ENCODE measurements at places on chromosomes 2 and 18.

GRCh38 chr18:6537475-6537874, 122.8 kb upstream of the L3MBTL4 start:
- no peak for DNase-seq

GRCh38 chr2:3588084-3588483, 6.8 kb upstream of the COLEC11 start:
- no peak for DNase-seq

DNA sequence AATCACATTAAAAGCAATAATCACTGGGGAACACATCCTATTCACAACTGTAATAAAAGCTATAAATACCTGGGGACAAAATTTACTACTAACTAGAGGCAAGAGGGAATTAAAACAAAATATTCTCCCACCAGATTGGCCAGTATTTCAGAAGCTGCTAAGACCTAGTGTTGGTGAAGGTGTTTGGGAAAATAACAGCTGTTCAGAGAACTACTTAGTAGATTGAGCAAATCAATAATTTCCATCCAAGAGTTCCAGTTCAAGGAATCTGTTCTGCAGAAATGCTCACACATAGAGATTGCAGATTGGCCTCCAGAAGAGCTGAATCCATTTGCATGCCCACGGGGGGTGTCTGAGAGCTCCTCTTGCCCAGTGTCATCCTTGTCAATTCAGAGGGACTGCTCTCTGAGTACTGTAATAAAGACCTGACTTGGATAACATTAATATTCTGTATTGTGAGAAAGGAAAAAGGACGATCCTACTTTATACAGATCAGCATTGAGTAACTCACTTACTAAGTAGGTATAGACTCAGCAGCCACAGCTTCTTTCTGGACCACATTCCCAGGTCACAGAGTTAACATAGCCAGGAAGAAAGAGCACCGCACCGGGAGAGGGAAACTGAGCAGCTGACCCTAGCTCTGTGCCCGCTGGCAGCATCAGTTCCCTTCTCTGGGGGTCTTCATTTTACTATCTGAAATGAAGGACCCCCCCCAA, 5.6 kb downstream of the TUBB6 start:
- no peak for DNase-seq

DNA sequence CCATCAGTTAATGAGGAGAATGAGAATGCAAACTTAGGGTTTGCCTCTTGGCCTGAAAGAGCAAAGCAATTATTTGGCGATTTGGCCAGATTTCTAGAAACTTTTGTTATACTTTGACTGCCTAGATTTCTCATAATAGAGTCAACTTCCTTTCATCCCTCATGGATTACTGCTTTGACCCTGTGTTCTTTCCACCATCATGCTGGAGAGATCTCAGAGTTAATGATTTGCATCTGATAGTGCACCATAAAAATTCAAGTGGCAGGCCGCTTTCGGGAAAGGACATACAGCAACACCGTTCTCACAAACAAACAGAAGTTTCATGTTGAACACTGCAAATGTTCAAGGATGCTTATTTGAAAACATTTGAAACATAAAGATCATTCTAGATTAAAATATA, 143.7 kb upstream of the ZFP36L2 start:
- no peak for DNase-seq

DNA sequence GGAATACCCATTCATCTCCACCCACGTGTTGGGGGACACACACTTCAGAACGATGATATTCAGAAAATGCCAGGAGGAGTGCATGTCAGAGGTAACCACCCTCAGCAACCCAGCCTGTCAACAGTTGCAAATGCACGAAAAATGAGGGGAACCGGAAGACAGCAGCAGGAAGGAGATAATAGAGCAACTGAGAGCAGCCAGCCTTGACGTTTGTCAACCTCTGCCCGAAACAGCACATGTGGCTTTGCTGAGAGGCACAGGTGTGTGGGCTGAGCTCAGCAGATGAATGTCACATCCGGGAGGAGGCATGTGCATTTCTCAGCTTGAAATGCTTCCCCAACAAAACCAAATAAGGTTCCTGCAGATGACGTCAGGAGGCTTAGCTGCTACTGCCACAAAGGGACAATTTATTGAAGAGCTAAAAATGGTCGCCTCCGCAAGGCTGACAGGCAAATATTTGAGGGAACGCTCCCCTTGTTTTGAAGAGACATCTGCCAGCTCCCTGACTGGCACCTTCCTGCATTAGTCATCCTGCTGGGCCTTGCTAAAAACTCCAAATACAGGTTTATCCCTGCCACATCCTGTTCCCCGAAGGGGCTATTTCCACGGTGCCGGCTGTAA, 419.0 kb downstream of the NBAS start:
- DNase-seq = no peak

GRCh38 chr18:50312296-50313030, 25.0 kb upstream of the CXXC1 start:
- DNase-seq = no peak

DNA sequence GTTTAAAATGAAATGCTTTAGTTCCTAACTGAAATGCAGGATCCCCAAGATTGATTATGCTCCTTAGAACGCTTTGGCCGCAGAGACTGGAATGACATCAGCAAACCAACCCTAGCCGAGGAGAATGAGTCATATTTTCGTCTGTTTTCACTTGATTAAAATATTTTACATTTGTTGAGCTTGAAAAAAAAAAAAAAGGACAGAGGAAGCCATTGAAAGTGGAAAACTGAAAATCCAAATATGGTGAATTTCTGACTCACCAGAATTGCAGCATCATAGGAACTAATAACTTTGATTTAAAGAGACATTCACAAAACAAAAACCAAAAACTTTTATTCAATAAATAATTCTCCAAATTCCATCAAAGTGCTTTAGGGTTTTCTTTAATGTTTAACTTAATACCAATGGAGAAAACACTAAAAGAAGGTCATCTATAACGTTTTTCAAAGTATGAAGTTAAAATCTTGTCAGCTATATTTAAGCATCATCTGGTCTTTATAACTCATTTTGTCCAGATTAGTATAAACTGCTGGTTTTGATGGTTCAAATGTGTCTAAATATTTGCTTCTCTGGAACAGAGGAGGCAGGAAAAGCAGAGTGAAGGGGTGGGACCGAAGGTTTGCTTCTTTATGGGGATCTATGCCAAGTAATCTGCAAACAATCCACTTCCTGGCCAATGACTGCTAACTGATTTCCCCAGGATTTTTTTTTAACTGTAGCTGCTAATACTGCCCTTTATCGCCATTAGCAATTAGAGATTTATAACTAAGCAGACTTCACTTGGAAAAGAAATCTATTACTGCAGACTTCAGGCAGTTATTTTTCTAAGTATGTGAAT, 30.9 kb upstream of the COL5A2 start:
- DNase-seq = peak; percentile 96

GRCh38 chr2:1915196-1915595, 170.9 kb upstream of the PXDN start:
- DNase-seq = no peak

DNA sequence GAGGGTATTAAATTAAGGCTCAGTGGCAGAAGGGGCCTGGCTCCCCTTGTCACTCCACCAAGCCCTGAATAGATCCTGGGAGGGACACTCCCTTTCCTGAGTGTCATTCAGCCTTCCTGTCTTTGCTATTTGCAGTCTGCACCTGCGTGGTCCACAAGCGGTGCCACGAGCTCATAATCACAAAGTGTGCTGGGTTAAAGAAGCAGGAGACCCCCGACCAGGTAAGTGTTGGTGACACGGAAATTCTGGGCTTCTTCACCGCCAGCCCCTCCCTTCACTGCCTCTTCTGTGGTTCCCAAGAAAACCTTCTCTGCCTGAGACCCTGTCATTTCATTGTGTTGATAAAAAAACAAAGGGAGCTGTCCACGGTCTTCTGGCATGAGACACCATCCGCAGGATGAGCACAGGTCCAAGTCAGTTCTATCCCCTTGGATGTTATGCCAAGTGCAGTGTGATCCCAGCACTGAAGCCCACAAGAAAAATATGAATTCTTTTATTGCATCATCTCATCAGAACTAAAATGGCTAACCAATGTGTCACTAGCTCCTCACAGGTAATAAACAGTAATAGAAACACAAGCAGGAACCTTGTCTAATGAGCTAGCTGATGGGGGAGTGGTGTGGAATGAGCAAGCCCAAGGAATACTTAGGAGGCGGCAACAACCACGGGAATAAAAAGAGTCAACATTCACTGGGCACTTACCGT, 316.9 kb upstream of the EPAS1 start:
- DNase-seq = no peak

DNA sequence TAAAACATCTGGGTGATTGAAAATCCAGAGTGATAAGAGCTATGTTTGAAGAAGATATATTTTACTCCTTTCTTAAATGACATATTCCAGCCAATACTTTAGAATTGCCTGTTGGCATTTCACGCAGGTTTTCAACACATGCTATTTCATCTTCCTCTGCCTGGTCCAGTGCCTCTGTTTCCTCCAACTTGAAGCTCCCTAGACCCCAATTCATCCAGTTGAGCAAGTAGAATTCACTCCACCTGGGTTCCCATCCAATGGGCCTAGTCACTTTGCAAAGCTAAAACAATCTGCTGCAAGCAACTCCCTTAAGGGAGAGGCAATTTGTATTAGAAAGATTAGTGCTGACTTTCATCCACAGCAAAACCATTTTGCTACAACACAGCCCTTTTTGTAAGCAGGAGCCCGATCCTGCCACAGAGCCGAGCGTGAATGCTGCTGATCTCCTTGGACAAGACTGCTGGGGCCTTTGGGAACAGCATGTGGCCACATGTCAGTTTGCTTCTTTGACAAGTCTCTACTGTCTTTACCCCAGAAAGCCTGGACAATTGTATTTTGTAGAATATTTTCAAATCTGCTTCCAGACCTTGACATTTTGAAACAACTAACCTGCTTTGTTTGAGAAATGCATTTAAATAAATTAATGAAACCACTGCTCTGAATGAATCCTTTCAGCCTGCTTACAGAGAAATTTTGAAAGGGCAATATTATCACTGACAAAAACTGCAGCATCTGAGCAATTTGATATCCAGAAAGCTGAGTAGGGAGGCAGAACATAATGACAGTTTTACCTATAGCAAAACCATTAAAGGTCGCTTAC, 259.1 kb downstream of the TDRD15 start:
- no peak for DNase-seq

DNA sequence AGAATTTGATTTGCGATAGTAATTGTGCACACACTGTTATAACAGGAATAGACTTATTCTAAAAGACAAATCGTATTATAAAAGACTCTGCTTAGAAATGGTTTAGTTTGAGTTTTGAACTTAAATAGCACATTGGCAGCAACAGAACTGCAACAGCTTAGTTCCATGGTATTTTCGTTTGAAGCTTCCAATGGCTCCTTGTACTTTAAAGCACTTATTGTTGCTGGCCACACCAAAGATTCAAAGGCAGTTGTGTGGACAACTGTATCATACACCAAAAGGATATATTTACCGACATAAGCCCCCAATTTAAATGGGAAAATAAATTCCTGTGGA, 627 bp downstream of the WIPF1 start:
- DNase-seq = no peak

DNA sequence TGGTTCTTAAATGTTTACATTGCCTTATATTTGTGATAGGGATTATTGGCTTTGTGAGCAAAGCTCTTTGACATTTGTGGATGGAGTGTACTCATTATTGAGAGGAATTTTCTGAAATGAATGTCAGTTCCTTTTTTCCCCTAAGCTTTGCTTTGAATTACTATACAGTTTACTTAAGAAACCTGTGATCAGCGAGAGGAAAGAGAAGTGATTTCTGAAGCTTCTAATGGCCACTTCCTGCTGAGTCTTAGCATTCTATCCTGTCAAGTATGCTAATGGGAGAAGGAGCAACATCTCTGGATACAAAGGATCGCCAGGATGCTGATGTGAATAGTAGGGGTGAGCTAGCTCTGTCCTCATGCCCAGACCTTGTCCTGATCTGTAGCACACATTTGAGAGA, 47.8 kb upstream of the MGAT5 start:
- no peak for DNase-seq
